Osteocyte (in vitro differentiated cells): ENCODE measurements at places on chromosomes 1 and 21. TPM values are rescaled to one million over a fixed set of nuclear protein-coding genes. Genes with fewer than 3 reads are reported as not detected.

DNA sequence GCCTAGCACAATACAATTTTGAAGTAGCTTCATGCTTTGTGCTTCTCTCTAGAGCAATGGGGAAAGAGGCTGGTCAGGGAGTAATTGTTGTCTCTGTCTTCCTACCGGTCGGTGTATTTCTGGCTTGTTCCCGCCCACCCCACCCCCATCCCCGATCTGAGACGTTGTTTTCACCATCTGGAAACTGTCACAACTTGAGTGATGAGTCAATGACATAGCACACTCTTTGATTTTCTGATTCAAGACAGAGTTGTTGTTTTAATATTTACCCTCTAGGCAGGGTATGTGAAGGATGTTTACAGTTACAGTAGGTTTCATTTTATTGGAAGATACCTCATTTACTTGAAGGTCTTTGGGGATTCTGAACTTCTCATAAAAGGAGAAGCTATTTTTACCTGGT, 7.0 kb downstream of the IL12RB2 start:
- no peak for DNase-seq

- DNase-seq: no peak
Observed at GRCh38 chr1:2314803-2315673, 76.3 kb downstream of the MORN1 start.

DNA sequence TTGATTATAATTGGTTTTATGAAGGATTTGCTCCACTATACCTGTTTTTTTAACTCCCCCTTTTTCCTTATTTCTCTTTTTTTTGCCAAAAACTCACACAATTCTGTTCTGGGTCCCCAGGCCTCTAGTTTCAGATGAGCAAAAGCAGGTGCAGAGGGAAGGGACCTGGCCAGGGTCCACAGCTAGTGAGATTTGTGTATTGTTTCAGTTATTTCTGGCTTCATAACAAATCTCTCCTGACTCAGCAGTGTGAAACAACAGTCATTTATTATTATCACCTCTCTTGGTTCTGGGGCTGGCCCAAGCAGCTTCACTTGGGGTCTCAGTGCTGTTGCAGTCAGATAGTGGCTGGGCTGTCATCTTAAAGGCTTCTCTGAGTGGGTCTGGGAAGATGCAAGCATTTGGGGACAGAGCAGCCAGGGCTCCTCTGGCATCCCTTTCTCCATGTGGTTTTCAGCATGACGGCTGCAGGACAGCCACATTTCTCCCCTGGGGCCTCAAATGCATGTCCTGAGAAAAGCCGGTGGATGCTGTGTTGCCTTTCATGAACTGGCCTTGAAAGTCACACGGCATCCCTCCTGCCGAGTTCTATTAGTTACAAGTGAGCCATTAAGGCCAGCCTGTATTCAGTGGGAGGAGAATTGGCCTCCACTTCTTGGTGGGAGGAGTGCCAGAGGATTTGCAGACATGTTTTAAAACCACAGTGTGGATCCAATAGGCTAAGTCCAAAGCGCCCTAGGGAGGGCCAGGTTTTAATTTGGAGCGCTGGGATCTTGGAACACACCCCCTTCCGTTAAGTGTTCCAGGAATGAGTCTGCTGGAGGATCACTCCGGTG, 137.1 kb downstream of the CAMTA1 start:
- no peak for DNase-seq

DNA sequence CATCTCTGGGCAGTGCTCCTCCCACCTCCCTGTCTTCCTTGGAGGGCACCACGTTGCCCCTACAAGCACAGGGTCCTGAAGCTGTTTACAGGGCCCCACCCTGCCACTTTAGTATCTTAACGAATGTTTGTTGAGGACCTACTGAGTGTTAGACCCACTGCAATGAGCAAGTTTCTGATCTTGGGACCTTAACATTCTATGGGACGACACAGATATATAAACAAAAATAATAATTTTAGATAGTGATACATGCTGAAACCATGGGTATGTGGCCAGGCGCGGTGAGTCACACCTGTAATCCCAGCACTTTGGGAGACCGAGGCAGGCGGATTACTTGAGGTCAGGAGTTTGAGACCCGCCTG, 10.1 kb downstream of the ENTREP3 start:
- no peak for DNase-seq

GRCh38 chr21:34612557-34612956, 2.4 kb downstream of the RCAN1 start:
- DNase-seq: no peak

- DNase-seq: no peak
Observed at GRCh38 chr1:36989241-36989640, 45.1 kb downstream of the GRIK3 start.

DNA sequence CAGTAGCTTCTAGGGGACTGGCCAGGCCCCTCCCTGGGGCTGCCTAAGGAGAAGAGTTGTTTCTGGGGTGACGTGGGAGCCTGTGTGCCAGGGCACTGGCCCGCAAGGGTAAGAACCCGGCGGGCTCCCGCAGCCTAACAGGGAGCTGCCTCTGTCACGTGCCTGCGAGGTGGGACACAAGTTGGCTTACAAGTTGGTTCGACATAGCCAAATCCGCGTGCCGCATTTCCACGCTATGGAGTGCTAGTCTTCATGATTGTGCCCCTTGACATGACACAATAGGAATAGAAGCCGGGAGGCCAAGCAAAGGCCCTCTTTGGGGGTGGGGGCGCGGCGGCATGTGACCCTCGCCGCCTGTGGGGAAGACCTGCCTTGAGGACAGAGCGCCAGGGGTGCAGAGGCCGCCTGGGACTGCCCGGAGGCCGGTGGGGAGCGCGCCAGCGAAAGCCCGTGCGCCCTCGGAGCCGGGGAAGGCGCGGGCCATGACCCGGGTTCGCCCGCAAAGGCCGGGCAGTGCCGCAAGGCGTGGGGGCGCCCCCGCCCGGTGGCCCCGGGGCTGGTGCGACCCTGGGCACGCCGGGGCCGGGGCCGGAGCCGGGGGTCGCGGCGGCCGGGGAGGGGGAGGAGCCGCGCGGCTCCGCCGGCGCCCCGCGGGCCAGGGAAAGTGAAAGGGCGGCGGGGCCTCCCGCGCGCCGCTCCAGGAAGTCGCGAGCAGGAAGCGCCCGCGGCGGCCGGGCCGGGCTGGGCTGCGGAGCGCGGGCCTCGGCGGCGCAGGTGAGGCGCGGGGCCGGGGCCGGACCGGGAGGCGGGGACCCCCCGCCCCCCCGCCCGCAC, at the start of gene SLC37A1:
TSS of gene SLC37A1 (plus strand) at position 702 of the 834 bp plus-strand sequence. CDS start 4,603 bp downstream, outside the sequence.
- no peak for DNase-seq

DNA sequence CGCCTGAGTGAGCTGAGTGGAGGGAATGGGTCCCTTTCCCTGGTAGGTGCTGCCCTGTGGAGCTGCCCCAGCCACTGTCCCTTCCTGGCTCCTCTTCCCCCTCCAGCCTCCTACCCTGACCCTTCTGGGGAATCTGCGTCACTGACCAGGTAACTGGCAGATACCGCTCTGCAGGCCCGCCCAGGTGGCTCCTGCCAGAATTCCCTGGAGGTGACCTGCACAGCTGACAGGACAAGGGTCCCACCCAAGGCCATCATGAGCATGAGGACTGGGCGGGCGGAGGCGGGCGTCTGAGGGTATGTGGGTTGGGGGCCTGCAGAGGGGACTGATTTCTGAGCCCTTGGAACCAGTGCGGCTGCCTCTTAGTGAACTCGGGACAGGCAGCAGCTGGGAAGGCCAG, 32.5 kb downstream of the DHRS3 start:
- DNase-seq: no peak

GRCh38 chr1:227790868-227791267, 24.6 kb upstream of the PRSS38 start:
- DNase-seq: peak; percentile 46

- DNase-seq: no peak
Observed at GRCh38 chr1:100699744-100700143, 19.8 kb upstream of the VCAM1 start.

GRCh38 chr1:18482721-18483425, 2.1 kb downstream of the KLHDC7A start:
- DNase-seq: no peak

- no peak for DNase-seq
Observed at GRCh38 chr21:22585558-22585957, 1587.3 kb downstream of the NCAM2 start.

GRCh38 chr21:37582590-37582989, 216.0 kb downstream of the DYRK1A start:
- no peak for DNase-seq

DNA sequence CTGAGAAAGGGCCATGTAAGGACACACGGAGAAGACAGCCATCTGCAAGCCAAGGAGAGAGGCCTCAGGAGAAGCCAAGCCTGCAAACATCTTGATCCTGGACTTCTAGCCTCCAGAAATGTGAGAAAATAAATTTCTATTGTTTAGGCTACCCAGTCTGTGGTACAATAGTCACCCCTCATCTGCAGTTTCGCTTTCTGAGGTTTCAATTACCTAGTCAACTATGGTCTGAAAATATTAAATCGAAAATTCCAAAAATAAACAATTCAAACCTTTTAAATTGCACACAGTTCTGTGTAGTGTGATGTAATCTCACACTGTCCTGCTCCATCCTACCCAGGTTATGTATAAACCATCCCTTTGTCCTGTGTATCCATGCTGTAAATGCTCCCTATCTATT, 52.6 kb downstream of the ZNF644 start:
- DNase-seq: no peak

GRCh38 chr21:33492571-33492970, 1.1 kb upstream of the DNAJC28 start:
- DNase-seq: no peak

DNA sequence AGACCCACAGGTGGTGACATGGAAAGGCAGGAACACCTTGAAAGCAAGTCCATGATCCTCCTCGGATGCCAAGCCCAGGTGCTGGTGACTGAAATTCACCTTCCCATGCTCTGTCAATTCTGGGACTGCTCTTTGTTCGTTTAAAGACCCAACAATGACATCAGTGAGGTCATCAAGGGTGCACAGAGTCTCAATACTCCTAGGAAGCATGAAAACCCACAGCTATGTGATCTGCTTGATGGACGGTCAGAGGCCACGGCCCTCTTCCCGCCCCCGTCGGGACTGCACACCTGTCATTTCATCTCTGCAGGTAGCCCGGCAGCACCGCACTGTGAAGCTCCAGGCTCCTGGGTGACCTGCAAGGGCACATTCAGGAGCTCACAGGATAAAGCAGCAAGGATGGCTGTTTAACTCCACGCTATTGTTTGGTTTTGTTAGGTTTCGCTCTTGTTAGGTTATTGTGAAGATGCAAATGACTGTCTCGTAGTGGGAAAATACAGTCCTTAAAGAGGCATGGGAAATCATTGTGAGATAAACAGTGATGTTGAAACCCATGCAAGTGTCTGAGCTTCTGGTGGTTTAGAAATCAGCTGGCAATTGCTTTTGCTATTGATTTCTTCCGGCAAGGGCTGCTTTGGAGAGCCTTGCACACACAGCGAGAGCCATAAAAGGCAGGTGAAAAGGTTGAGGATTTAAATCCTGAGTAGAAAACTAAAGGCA, 124.8 kb upstream of the AJAP1 start:
- no peak for DNase-seq

DNA sequence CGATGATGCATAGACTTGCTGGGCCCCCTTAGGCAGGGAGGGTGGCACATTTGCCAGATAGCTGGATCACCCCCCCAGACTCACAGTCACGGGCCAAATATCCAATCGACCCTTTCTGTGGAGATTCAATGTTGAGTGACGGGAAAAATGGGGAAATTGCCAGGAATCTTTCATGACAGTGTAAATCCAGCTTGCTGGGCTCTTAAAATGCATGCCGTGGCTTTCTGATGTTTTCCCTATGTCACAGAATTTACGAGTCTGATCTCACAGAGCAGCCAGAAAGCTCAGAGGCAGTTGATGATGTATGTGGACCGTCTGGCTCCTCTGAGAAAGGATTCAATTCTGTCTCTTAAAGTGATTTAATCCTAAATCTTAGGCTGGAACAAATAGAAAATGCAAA, 150.1 kb upstream of the ZNF644 start:
- DNase-seq: peak; percentile 44

GRCh38 chr1:163709636-163710035, 387.9 kb downstream of the NUF2 start:
- DNase-seq: no peak

DNA sequence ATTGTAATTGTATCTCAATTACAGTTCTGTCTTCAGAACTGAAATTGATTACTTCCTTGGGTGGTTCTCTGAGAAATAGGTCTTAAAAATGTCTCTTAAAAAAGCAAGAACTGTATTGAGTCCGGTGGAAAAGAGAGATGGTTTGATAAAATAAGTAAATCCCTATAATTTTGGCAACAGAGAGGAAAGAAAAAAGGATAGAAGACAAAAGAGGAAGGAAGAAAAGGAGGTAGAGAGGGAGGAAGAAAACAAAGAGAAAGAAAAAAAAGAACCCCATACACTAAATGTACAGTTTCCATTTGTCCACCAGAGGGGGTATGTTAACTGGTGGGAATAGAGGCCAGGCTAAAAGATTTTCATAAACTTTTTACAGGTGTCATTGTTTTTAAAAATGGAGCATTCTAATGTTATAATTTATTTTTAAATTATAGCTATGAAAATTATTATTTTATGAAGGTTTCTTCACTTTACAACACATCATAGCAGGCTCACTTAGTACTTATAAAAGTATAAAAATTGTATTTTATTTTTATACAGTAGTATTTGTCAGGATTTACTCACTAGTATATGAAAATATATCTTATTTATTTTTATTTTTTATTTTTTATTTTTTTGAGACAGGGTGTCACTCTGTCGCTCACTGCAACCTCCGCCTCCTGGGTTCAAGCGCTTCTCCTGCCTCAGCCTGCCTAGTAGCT, 2.1 kb upstream of the UBE2T start:
- no peak for DNase-seq

AGL gene
- 14.3 and 17.3 TPM in 2 replicates for total RNA-seq

LCE3E gene
- total RNA-seq: not detected in 2 replicates

SPRR2F gene
- total RNA-seq: not detected in 2 replicates

OR2T1 gene
- not detected in 2 replicates for total RNA-seq

ENAH gene
- total RNA-seq: 232 and 233 TPM in 2 replicates
